ENCODE measurements at places on chromosomes 12 and 14.

DNA sequence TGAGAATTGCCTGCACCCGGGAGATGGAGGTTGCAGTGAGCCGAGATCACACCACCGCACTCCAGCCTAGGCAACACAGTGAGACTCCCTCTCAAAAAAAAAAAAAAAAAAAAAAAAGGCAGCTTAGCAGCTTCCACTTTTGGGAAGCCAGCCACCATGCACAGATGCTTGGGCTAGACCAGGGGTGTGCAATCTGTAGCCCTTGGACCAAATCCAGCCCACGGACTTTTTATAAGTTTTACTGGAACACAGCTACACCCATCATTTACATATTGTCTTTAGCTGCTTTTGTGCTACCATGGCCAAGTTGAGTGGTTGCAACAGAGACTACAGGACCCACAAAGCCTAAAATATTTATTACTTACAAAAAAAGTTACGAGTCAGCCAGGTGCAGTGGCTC, 6.7 kb downstream of the CIT start:
- DNase-seq: no peak

DNA sequence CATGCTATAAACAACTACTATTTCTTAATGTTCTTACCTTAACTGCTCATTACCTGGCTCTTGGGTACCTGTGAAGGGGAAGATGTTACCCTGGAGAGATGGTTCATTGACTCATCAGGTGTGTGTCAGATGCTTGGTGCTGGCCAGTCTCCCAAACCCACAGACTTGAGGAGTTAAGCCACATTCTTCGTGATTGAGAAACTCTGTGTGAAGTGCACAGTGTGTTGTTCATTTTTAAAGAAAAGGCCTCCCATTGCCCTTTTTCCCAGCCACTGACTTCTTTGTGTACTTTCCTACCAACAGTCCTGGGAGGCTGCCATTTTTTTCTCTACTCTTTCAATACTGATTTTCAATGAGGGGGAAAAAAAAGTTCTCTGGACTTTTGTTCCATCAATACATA, 3.2 kb downstream of the MGST1 start:
- no peak for DNase-seq

- DNase-seq: no peak
Measured at GRCh38 chr14:77570706-77571268, 45.6 kb downstream of the SPTLC2 start.

GRCh38 chr14:76337635-76338545, 38.0 kb upstream of the ESRRB start:
- no peak for DNase-seq

DNA sequence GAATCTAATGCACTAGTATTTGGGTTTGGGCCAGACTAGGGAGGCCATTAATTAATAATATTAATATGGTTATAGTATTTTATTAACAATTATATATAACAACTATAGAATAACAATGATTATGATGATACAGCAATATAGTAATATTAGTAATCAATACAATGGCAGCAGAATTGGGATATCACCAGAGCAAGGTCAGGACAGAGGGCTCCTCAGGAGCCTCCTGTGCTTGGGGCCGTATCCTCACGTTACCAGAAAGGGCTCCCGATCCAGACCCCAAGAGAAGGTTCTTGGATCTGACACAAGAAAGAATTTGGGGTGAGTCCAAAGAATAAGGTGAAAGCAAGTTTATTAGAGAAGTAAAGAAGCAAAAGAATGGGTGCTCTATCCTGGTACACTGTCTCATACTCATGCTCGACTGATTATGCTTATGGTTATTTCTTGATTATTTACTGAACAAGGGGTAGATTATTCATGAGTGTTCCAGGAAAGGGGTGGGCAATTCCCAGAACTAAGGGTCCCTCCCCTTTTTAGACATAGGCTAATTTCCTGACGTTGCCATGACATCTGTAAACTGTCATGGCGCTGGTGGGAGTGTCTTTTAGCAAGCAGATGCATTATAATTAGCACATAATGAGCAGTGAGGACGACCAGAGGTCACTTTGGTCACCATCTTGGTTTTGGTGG, 61.6 kb downstream of the RIN3 start:
- DNase-seq: peak; percentile 38

- no peak for DNase-seq
Measured at GRCh38 chr14:24160499-24160849, 591 bp upstream of the IRF9 start.

- DNase-seq: no peak
Measured at GRCh38 chr12:34348836-34349672, 326.8 kb downstream of the ALG10 start.

GRCh38 chr12:49462083-49462744, 76.6 kb upstream of the KCNH3 start:
- DNase-seq: no peak

- DNase-seq: no peak
Measured at GRCh38 chr12:20390846-20391245, 22.5 kb downstream of the PDE3A start.
